ENCODE measurements at places on chromosomes 4 and X.

- no peak for DNase-seq
Measured at GRCh38 chr4:153362184-153362583, 17.7 kb downstream of the MND1 start.

DNA sequence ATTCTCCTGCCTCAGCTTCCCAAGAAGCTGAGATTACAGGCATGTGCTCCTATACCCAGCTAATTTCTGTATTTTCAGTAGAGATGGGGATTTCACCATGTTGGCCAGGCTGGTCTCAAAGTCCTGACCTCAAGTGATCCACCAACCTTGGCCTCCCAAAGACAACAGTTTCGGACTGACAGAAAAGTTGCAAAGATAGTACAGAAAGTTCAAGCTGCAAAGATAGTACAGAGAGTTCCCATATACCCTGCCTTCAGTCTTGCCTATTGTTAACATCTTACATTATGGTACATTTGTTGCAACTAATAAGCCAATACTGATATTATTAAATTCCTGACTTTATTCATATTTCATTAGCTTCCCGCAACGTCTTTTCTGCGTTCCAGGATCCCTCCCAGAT is 65.8 kb downstream of the SUPT20HL2 start:
- DNase-seq = no peak

- DNase-seq = no peak
Measured at GRCh38 chr4:143654571-143654970, 45.9 kb downstream of the FREM3 start.

DNA sequence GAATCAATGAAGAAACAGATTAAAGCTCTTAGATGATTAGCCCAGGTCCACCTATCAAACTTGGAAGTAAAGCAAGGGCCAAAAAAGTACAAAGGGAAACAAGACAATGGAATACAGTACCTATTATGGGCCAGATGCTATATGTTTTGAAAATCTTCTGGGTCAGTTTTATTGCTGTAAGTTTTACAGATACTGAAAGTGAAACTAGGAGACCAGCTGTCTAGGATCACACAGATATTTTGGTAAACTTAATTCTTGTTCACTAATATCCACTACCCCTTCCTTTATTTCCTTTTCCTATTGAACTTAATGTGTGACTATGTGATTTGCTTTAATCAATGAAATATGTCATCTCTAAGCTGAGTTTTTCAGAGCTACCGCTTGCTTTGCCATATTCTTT is 505.4 kb upstream of the PITX2 start:
- DNase-seq = no peak

DNA sequence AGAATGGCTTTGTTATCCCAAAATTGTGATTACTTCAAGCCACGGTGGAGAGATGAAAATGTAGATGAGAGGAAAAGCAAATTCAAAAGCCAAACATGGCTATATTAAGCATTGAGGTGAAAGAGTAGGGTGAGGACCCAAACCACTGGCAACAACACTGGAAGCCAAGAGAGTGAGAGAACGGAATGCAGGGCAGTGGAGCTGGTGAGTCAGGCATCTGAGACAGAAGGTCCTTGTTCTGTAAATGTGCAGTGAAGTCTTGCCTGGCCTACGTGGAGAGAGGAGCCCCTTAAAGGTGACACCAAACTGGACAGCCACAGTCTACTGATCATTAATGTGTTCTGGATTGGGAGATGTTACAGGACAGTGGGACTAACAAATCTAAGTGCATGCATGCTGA is 22.8 kb upstream of the SEC24B start:
- DNase-seq = no peak

- no peak for DNase-seq
Measured at GRCh38 chr4:100588076-100588475, 70.3 kb upstream of the EMCN start.

- DNase-seq = no peak
Measured at GRCh38 chr4:126338548-126338947, 1023.8 kb downstream of the FAT4 start.

- no peak for DNase-seq
Measured at GRCh38 chrX:100315566-100315965, 94.5 kb downstream of the PCDH19 start.

GRCh38 chrX:123803331-123803983 is 56.4 kb upstream of the XIAP start:
- no peak for DNase-seq

DNA sequence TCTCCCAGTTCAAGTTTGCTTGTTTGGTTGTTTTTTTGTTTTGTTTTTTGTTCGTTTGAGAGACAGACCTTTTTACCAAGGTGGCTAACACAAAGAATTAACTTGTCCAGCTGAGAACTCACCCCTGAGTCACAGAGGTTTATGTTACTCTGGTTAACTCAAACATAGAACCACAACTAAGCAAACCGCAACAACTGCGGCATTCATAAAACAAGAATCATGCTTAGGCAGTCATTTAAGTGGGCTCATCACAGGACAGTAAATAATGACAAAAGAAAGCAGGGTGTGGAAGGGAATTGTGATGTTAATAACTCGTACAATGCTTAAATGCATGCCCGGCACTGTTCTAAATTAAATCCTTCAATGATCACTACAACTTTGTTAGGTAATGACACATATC is 24.7 kb upstream of the IL13RA1 start:
- DNase-seq = no peak

- DNase-seq = no peak
Measured at GRCh38 chr4:119695216-119695615, 66.6 kb upstream of the PDE5A start.

DNA sequence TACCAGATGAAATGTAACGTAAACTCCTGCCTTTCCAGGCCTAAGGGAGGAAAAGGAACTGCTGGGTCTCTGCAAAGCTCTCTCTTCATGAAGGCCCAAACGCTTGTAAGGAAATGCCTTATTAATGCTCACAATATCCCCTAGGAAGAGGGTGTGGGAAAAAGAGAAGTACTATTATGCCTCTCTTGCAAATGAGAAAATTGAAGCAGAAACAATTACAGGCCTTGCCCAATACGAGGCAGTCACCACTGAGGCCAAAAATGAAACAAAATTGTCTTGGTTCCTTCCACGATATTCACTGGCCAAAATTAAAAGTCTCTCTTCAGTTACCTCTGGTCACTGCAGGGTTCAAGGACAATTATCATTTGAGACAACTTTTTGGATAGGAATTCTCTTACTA is 3.2 kb downstream of the SCARB2 start:
- no peak for DNase-seq

DNA sequence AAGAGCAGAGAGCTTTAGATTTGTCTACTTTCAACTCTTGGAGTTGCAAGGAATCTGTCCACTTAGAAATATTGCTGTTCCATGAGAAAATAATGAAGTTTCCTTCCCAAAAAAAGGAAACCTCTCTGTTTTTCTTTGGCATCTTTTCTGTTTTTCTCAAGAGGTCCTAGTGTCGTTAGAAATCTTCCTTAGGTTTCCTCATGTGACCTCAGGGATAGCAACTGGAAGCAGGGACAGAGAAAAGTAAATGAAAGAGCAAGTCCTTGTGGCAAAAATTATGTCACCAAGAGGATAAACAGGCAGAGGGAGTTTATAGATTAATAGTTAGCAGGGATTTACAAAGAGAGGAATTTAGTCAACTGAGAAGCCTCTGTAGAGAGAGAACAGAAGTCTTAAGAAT is 478.4 kb upstream of the ADGRL3 start:
- DNase-seq = no peak

- DNase-seq = no peak
Measured at GRCh38 chrX:53128097-53128749, 34.3 kb downstream of the KANTR start.

GRCh38 chr4:27602172-27602571 is 741.5 kb downstream of the STIM2 start:
- DNase-seq = no peak
